ENCODE measurements at places on chromosomes 1 and 21.

DNA sequence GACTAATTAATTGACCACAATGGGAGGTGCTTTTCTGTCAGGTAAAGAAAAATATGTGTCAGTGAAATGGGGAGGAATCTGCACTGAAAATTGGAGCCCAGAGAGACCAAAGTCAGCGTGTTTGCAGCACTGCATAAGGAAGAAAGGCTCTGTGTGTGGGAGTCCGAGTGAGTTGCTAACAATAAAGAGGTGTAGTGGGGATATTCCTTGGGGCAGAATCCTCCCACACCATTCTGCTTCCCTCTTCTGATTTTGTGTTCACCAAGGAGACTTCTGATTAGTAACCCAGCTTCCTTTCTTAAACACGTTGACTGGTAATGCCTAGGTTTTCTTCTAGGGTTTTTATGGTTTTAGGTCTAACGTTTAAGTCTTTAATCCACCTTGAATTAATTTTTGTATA is 240.5 kb downstream of the RPS6KC1 start:
- DNase-seq, result no peak

DNA sequence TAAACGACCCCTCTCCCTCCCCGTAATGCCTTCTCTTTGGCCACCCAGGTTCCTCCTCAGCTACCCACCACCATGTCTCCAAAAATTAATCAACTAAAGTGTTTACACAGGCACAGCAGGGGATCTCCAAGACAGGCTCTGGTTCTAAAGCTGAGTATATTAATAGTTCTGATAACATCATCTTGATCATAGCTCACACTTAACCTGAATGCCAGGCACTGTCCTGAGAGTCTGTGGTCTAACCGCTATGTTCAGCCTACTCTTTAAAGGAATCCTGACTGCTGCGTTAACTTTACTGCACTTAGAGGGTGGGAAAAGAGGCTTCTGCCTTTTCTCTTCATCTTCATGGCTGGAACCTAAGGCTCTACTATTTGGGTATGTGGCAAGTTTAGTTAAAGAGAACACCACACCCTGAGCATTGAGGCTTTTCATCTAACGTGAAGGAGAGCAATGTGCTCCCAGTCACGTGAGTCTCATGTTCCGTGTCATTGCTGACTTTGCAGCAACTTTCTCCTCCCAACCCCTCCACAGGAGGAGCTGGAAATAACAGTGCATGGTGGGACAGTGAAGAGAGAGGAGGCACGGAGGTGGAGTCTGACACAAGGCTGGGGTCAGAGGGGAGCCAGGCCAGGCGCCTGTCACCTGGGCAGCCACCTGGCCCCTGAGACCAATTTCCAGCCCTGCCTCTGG is 86.4 kb downstream of the FAM78B start:
- DNase-seq, result no peak

- DNase-seq, result no peak
Observed at GRCh38 chr1:30477588-30477987, 245.8 kb downstream of the MATN1 start.

- no peak for DNase-seq
Observed at GRCh38 chr1:230124186-230125128, 57.4 kb downstream of the GALNT2 start.

DNA sequence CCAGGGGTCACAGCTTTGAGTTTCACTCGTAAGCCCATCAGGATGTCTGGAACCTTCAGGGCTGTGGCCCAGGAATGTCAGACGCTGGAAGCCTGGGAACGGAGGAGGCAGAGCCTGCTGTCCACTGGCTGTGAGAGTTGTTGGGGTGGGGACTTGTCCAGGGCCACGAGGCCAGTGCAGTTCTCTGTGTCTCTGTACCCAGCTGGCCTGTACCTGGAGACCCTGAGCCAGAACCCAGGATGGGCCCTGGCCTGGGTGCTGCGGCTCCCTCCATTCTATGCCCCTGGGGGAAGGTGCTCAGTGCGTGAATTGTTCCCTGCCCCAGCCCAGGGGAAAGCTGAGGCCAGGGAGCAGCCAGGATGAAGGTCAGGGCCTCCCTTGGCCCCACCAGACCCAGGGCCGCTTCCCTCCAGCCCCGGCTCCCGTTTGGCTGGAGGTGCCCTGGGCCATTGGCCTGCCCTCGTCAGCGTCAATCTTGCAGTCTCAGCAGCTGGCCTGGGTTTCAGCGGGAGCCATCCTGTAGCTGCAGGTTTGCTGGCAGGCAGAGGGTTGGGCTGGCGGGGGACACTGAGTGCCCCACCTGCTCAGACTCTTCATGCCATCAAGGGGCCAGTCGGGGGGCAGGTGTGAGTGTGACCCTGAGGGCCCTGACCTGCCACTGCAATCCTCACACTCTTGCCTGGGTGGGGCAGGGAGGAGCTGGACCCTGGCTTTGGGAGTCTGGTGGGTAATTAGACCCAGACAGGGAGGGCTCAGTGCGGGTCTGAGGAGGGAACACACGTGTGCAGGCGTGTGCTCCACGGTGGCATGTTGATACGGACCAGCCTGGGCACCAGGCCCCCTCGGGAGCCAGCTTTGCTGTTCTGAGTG is 724 bp upstream of the CALML6 start:
- DNase-seq, result no peak

All from T-helper 9 cell (primary cell).